ENCODE measurements at places on chromosomes 2 and 18.

GRCh38 chr2:72893594-72894319 lies 6.5 kb downstream of the SPR start:
- no peak for DNase-seq

DNA sequence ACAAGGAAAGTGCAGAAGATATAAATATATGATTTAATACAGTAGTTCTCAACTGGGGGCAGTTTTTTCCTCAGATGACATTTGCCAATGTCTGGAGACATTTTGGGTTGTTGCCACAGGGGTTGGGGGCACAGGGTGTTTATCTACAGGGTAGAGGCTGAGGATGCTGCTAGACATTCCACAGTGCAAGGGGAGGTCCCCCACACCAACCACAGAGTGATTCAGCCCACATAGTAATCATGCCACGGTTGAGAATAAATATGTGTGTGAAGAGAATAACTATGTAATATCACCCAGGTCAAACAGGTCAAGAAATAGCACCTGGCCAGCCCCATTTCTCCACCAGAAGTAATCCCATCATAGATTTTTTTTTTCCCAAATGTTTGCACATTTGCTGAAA lies 17.9 kb downstream of the DYSF start:
- DNase-seq, result no peak

DNA sequence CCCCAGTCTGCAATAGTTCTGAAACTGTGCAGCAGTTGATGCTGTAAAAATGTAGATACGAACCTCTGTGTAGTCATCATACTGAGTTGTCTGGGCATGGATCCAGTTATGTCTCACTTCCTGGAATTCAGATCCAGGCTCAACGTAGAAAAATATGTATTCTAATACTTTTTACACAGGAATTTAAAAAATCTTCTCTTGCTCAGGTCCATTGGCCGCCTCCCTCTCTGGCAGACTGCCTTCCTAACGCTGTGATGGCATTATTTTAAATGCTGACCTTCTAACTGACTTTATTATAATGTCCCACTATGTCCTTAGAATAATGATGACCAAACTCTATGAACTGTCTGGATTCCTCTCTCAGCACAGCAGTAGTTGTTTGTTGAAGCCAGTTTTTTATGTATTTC lies 119.6 kb downstream of the FEZ2 start:
- DNase-seq, result no peak

GRCh38 chr2:16816522-16816921 lies 150.9 kb upstream of the CYRIA start:
- no peak for DNase-seq

- DNase-seq, result no peak
These were observed 21.7 kb downstream of the INHBB start for GRCh38 chr2:120367649-120368048.

GRCh38 chr2:227503433-227504406 lies 31.8 kb downstream of the AGFG1 start:
- DNase-seq, result no peak

- no peak for DNase-seq
These were observed 12.3 kb downstream of the FAM98A start for GRCh38 chr2:33586766-33587165.

DNA sequence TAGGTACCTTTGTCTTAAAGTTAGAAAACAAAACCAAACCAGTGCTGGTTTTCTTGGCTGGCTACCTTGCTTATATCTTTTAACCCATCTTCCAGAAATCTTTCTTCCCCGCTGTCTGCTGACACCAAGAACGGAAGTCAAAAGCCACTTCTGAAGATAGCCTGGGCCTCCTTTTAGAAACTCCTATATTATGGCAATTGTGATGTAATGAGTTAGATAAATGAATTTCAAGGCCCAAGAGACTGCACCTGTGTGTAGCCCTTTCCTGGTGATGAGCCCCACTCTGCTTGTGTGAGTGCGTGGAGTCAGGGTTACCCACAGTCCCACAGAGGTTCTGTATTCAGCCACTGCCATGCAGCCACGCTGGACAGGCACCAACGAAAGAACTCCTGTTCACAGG lies 60.7 kb downstream of the ARMC9 start:
- DNase-seq, result no peak

DNA sequence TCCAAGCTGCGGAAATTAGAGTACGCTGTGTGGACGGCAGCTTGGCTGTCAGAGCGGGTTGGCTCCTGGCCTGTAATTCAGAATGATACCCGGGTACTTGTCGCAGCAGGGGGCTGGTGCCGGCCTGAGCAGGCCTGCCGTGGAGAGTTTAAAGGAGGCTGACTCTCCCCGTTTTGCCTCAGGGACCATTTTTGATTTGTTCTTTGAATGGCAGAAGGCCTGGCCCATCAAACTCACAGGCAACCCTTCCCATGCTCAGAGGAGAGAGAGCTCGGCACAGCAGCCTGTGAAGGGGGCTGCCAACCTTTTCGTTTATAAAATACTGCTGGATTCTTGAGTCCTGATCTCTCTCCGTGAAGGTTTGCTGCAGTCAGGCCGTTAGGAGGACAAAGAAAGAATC lies 151.3 kb downstream of the KLHL29 start:
- no peak for DNase-seq

- DNase-seq, result no peak
These were observed 52.7 kb downstream of the NAB1 start for GRCh38 chr2:190701586-190701985.

GRCh38 chr2:21710031-21710430 lies 586.3 kb downstream of the TDRD15 start:
- DNase-seq, result no peak

DNA sequence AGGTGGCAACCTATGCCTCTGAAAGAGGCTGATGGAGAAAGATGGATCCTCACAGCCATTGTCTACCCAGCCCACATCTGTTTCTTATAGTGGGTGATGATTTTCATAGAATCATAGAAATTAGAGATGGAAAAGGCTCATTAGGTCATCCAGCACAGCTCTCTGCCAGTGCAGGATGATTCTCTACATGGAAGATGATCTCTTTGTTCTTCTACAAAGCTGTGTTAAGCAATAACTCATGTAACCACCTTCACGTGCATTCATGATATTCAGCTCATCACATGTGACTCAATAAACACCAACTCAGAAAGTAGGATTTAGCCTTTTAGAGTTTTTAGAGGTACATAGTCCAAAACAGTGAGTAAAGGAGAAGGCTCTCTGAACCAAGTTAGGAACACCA lies 539.4 kb upstream of the ID2 start:
- no peak for DNase-seq

DNA sequence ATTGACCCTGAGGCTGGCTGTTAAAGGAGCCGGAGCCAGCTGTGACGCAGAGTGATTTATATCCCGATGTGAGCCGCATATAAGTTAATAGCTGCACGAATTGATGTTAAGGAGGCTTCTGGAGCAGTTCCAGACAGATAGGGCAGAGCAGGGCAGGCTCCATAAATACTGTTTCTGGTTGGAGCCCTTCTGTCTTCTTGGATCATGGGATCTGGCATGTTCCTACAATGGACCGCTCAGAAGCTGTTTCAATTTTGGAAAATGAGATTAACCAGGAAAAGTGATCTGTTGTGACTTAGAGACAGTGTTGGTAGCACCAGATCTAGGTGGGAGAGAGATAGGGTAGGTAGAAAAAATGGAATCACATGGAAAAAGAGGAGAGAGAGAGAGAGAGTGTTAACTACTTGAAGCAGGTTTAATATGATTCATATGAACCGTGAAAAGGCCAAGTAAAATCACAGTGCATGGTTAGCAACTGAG lies 4.8 kb upstream of the IGFBP5 start:
- no peak for DNase-seq

DNA sequence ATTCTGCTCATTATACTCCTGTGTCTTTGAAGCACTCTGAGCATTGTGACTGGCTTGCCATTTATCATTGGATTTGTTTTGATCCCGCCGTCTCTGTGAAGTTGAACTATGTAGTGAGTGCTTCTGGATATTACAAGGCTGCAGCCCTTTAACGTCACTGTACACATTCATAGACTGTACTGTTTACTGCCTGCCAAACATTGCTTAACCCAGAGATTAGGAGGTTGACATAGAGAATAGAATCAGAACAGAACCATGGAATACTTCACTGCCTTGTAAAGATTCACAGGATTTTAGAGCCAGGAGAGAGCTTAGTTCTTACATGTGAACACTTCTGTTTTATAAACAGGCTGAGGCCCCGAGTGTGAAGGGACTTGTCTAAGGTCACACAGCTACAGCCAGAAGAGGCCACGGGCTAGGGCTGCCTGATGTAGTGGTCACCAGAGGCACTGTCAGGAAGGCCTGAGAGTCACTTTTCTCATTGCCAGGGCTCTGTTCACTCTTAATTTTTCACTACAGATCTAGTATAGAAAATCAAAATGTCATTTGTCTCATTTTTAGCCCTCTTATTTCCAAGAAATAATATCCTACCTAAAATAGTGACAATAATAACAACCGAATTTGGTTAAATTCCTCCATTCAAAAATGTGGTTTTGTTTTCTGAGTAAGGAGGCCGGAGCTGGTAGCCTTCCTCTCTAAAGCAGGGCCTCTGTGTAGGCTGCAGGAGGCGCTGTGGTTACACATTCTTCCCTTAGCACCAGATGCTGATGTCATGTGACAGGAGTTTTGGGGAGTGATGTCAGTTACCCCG lies 87.9 kb downstream of the UGGT1 start:
- DNase-seq, result no peak

DNA sequence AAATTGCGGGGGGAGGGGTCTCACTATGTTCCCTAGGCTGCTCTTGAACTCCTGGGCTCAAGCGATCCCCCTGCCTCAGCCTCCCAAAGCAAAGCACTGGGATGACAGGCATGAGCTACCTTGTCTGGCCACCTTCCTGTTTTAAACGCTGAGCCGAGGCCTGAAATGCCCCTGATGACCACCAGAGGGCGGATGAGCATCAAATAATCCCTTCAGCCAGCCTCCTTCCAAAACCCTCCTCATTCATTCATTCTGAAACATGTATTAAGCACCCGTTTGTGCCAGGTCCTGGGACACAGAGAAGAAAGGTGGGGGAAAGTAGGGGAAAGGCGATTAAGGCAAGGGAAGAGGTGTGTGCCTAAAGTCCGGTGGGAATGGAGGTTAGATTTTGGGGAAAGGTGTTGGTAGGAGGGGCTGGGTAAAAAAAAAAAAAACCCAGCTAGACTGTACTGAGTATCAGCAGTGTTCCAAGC lies 30.7 kb upstream of the PTMA start:
- DNase-seq, result no peak

DNA sequence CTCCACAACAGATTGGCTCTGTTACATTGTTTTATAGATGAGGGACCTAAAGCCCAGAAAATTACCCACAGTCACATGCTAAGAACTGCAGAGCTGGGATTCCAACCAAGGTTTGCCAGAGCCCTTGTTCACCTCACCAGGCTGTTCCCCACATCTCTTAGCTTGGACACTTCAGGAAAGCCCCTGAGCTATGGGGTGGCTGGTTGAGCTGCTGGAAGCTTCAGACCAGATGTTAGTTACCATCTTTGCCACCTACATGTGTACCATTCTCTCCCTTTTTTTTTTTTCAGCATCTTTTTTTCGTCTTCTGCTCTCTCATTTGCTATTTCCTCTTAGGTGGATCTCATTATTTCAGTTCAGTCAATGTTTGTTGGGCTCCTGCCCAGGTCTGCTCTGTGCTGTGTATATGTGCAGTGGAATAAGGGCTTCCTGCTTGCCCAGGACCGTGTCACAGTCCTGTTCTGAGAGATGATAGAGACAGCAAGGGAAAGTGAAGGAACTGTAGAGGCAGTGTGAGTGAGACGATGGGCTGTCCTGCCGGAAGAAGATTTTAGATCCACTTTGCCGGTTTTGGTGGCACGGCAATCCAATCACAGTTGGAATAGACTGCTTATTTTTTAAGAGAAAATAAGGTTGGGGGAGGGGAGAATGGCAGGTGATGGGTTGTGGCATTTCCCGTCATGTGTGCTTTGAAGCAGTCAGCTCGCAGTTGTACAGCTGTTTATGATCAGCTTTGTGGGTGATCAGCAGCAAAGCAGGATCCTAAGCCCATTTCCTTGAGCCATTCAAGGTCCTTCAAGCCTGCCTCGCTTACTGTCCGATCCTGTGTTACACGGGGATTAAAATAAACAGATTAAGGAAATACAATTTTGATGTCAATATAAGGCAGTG lies 152.6 kb downstream of the RTN4 start:
- DNase-seq, result no peak

GRCh38 chr18:29840089-29840488 lies 1202.5 kb downstream of the DSC3 start:
- DNase-seq, result no peak

DNA sequence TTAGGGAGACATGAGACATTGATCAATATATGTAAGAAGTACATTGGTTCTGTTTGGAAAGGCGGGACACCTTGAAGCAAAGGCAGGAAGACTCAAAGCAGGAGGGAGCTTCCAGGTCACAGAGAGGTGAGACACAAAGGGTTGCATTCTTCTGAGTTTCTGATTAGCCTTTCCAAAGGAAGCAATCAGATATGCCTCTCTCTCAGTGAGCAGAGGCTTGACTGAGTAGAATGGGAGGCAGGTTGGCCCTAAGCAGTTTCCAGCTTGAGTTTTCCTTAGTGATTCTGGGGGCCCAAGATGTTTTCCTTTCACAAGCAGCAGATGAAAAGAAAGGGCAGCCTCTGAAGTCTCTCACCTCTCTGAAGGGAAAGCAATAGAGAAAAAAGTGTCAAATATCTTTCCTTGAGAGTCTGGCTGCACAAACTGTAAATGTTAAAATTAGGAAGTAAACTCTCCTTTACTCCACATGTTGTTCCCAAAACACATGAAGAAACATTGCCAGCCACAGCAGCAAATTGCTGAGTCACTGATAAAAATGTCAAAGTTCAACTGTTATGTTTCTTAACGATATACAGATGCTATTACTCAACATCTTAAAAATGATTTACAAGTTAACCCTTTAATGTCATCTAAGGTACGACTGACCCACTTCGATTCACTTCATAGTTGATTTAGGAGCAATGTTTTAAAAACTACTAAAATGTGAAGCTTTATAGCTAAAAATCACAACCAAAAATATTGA lies 40.3 kb downstream of the CYB5A start:
- DNase-seq, result no peak

- no peak for DNase-seq
These were observed 121.8 kb downstream of the MEMO1 start for GRCh38 chr2:31889044-31889443.

Measured in amygdala (tissue), 56 donors.